ENCODE measurements at places on chromosomes 2 and 18.
A peak's percentile ranks its signal among the peaks of the same experiment; 100 is the strongest.

GRCh38 chr2:178874529-178875240 is 67.5 kb upstream of the TTN start:
- no peak for DNase-seq

- no peak for DNase-seq
Observed at GRCh38 chr2:32363597-32363996, 6.8 kb downstream of the BIRC6 start.

- DNase-seq = no peak
Observed at GRCh38 chr2:64222351-64222750, 78.1 kb upstream of the PELI1 start.

GRCh38 chr2:196263181-196263747 is 91.9 kb upstream of the STK17B start:
- DNase-seq = no peak

GRCh38 chr2:183022711-183023110 is 15.5 kb downstream of the NCKAP1 start:
- no peak for DNase-seq

GRCh38 chr18:48800466-48800865 is 150.3 kb downstream of the SMAD7 start:
- DNase-seq = no peak

- DNase-seq = no peak
Observed at GRCh38 chr2:231464576-231465540, 574 bp upstream of the NCL start.

DNA sequence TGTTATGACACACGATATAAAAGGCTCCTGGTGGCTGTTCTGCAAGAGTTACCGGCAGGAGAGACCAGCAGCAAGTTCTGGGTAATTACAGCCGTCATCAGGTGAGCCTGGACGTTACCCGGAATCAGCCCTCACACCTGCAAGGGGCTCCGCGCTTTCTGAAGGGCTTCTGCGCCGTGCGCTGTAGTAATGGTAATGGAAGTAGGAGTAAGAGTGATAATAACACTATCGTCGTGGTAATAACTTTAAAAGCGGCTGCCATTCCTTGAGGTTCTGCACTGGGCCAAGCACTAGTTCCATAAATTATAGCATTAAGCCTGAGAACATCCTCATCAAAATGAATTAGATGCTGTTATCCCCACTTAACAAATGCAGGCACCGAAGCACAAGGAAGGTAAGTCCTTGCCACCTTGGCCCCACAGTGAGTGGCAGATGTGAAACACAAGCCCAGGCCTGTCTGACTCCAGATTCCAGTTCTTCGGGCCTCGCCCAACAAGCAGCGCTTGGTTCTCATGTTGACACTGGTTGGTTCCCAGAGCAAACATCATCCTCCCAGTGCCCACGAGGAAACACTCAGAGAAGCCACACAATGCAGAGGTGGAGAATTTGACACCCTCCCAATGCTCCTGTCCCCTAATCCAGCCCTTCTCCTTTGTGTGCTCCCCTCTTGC is 205.2 kb downstream of the EIPR1 start:
- DNase-seq = no peak

- no peak for DNase-seq
Observed at GRCh38 chr2:110834134-110834827, 101.9 kb downstream of the ACOXL start.

GRCh38 chr2:235722869-235723268 is 229.0 kb downstream of the AGAP1 start:
- no peak for DNase-seq

DNA sequence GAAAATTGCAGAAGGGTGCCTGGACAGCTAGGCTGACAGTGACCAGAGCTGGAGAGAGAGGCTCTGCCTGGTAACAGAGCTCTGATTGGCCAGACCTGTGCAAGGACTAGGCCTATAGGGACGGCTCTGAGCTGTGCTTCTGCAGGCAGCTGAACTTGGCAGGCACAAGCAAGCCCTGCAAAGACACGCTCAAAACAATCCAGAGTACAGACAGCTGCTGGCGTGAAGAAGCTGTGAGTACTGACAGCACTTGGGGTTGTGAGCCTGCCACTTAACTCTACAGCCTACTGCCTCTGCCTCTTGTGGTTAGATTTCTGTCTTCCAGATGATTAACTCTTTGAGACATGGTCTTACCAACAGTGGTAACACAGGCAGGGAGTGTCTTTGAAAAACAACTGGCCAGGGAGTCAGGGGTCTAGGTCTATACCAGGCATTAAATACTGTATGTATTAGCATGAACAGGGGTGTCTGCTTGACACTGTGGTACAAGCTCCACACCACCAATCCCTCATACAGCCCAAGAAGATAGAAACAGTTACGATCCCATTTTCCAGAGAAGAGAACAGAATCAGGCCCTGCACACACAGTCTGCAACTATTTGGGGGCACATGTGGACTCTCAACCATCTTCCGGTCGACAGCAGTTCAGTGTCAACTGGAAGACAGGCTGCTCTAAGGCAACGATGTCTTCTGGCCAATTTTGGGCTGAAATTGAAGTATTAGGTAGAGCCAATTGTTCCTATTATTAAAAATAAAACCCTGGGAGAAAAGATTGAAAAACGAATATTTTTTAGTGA is 568.4 kb downstream of the TNS1 start:
- DNase-seq = no peak

DNA sequence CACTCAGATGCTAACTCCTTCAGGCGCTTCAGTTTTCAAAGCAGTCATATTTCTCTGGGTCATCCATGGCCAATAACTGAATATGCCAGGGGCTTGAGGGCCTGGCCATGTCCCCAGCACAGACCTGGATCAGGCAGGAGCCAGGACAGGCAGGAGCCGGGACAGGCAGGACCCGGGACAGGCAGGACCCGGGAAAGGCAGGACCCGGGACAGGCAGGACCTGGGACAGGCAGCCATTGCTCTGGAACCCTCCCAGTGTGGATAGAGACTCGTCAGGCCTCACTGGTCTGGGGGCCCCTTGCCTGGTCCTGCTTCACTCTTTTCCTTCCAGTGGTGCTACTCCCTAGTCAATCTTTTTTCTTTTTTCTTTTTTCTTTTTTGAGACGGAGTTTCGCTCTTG is 117.5 kb upstream of the TEX51 start:
- no peak for DNase-seq

- no peak for DNase-seq
Observed at GRCh38 chr2:20050104-20050645, 1.3 kb downstream of the LAPTM4A start.

GRCh38 chr2:46674488-46674887 is 195.1 kb downstream of the TMEM247 start:
- DNase-seq = no peak

DNA sequence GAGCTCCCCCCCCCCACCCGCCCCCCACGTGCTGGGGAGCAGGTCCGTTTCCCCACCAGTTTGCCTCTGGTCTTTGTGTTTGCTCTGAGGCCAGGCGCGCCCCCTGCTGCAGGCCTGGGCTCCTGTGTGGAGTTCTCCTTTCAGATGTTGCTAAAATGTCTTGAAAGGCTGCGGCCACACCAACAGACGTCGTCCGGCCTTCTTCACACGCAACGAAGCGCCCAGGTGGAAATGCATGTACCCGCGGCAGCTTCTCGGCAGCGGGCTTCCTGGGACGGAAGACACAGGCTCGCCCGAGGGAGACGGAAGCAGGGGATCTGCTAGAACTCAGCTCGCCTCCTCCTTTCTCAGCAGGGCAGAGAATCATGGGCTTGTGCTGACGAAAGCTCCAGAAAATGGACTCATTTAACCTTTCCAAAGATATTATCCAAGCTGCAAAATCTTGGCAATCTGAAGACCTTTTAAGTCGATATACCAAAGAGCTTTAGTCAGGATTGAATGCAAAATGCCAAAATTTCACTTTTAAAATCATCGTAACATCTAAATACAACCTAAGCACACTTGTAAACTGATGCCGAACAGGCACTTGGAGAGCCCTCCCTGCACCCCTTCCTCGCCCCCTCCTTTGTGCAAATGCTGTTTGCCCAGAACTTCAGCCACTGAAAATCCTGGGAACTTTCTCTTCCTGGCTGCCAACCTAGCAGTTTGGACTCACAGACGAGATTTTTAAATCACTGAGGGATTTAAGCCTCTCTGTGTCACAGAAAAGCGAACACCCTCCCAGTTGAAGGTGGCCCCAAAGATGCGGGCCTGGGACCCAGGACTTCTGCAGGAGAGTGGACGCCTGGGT is 125.5 kb upstream of the ZNF516 start:
- no peak for DNase-seq

- no peak for DNase-seq
Observed at GRCh38 chr18:23209796-23210195, 74.5 kb downstream of the CABLES1 start.

- no peak for DNase-seq
Observed at GRCh38 chr2:43611987-43612894, 16.4 kb upstream of the THADA start.

DNA sequence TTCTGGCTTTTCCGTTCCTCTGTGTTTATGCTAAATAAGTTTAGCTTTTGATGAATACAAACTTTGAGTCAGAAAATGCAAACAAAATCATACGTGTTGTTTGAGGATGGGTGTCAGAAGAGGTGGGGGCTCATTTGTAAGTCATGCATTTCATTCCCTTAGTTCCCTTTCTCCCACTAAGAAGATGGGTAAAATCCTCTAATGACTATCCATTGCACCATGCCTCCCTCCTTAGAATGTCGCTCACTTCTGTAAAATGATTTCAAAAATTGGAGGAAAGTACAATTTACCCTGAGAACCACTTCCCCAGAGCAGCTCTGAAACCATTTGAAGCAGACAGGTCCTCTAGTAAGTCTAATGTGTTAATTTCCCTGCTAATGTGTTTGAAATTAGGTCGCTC is 629.6 kb upstream of the VRK2 start:
- DNase-seq = no peak

DNA sequence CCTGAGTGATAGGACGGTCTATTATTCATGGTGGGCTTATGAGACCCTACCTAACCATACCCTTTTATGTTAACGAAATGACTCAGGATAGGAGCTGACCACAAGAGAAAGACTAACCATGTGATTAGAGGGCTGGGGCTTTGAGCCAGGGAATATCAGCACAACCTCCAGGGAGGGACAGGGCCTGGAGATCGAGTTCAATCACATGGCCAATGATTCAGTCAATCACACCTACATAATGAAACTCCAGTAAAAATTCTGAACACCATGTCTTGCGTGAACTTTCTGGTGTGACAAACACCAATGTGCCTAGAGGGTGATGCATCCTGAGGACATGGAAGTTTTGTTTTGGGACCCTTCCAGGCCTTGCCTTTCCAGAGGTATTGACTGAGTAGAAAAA is 2.2 kb upstream of the TEX51 start:
- peak; percentile 52 for DNase-seq

- DNase-seq = no peak
Observed at GRCh38 chr2:183172220-183172887, 48.1 kb downstream of the NUP35 start.

DNA sequence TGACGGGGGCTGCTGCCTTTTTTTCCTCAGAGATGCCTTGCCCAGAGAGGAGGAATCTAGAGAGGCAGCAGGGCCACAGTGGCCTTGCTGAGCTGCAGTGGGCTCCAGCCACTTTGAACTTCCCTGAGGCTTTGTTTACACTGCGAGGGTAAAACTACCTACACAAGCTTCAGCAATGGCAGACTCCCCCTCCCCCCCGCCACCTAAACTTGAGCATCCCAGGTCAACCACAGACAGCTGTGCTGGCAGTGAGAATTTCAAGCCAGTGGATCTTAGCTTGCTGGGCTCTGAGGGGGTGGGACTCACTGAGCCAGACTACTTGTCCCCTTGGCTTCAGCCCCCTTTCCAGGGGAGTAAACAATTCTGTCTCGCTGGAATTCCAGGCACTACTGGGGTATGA is 11.8 kb downstream of the SYT4 start:
- no peak for DNase-seq

DNA sequence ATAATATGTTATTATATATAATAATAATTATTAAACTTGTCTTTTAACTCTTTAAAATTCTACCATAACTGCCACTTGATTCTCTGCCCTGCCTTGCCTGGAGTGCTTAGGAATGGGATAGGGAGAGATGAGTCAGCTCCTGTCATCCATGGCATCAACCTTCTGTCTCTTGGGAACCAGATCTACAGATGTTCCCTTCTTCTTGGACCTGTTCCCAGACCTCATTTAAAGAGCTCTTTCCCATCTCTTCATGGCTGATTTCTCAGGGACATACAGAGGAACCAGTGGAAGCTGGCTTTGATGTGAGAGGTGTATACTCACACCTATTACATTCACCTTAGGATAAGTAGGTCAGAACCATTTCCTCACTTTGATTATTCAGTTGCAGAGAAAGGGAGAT is 155.3 kb upstream of the MYO3B start:
- DNase-seq = no peak

GRCh38 chr2:19476327-19476726 is 117.9 kb upstream of the OSR1 start:
- no peak for DNase-seq

DNA sequence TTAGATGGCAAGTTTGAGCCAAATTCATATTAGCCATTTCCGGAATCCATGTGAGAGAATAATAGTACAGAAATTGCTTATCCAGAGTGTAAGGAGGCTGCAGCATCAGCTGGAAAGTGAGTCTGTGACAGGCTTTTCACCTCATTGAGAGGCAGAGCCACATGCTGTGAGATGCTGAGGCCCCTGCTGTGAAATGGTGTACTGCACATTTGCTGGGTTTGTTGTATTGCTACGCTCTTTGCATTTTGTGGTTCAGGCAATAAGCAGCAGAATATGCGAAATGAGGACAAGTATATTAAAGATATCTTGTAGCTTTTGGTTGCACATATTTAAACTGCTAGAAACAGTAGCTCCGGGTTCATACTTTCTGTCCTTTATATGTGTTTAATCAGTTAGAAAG is 37.0 kb downstream of the NABP1 start:
- DNase-seq = no peak

- no peak for DNase-seq
Observed at GRCh38 chr18:12867441-12868123, 16.5 kb downstream of the PTPN2 start.

- DNase-seq = no peak
Observed at GRCh38 chr2:120342446-120342845, 3.5 kb upstream of the INHBB start.

GRCh38 chr2:13524492-13524891 is 807.8 kb downstream of the TRIB2 start:
- DNase-seq = no peak

GRCh38 chr2:105085525-105085924 is 47.7 kb downstream of the MRPS9 start:
- DNase-seq = no peak

DNA sequence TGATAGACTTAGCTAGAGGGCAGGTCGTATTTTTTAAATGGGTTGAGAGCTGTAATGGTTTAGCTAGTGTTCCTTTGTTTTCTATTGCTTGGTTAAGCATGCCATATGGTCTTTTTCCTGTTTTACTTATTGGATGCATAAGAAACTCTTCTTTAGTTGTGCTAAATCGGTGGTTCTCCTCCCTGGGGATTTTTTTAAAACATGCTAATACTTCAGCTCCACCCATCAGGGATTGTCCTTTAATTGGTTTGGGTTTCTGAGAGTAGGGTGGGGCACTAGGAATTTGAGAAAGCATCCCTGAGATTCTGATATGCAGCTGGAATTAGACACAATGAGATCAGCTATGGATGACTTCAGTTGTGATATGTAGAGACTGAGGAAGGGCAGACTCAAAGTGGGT is 497.2 kb downstream of the THSD7B start:
- DNase-seq = no peak

GRCh38 chr2:151757861-151758260 is 23.6 kb upstream of the NEB start:
- DNase-seq = no peak
